Stimulated activated CD8-positive, alpha-beta memory T cell treated with anti-CD3 and anti-CD28 coated beads, Interleukin-2, amount 100 ng/mL, for 1 hour (primary cell): ENCODE measurements at places on chromosomes 2 and 18.

GRCh38 chr2:133667085-133667484 lies 98.8 kb upstream of the NCKAP5 start:
- DNase-seq = no peak

- no peak for DNase-seq
These were observed 388.4 kb downstream of the IRS1 start for GRCh38 chr2:226411205-226411604.

DNA sequence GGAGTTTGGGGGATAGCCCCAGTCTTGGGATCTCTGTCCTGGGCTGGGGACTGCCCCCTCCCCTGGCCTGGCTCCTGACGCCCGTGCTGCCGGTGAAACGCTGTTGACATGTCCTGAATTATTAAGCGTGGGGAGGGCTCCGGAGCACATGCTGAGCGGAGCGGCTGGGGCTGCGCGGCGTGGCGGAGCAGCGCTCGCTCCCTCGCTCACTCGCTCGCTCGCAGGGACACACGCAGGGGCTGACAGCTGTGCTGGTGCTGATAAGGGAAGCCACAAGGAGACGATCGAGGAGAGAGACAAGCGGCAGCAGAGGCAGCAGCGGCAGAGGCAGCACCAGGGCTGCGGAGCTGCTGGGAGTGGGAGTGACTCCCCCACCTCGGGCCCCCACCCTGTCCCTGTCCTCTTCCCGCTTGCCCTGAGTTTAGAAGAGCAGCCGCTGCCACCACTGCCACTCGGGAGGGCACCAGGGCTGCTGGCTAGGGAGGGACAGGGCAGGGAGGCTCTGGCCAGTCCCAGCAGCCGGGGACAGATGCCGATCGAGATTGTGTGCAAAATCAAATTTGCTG lies at the start of gene ASIC4:
TSS of gene ASIC4 (plus strand) at position 287 of the 566 bp plus-strand sequence. CDS start at position 530, 243 bp downstream.
- DNase-seq = no peak

- DNase-seq = no peak
These were observed 422.3 kb downstream of the ZEB2 start for GRCh38 chr2:144097440-144098225.

GRCh38 chr18:75723521-75724340 lies 296.2 kb upstream of the SMIM21 start:
- DNase-seq = no peak

DNA sequence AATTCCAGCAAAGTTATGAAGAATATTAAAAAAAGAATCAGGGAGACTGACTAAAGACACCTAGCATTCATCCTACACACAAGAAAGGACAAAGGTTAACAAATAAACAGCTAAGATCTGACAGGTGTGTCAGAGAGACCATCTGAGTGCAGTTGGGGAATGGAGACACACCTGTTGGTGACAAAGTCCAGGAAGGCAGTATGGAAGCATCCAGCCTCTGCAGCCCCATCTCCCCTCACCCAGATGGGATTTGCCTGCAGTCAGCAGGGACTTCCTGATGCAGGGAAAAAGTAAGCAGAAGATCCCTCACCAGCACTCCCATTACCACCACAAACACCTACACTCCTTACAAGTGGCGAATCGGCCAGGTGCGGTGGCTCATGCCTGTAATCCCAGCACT lies 37.9 kb downstream of the USP34 start:
- no peak for DNase-seq

GRCh38 chr2:6835467-6835866 lies 30.2 kb downstream of the CMPK2 start:
- DNase-seq = no peak

GRCh38 chr2:227939271-227940027 lies 68.0 kb downstream of the DAW1 start:
- DNase-seq = no peak

- no peak for DNase-seq
These were observed 559.9 kb downstream of the TSN start for GRCh38 chr2:122315306-122315705.

GRCh38 chr2:122875091-122875865 lies 1119.8 kb downstream of the TSN start:
- DNase-seq = no peak

- no peak for DNase-seq
These were observed 492.7 kb upstream of the DDX18 start for GRCh38 chr2:117321816-117322215.

GRCh38 chr18:54161267-54161666 lies 63.2 kb downstream of the MBD2 start:
- no peak for DNase-seq

DNA sequence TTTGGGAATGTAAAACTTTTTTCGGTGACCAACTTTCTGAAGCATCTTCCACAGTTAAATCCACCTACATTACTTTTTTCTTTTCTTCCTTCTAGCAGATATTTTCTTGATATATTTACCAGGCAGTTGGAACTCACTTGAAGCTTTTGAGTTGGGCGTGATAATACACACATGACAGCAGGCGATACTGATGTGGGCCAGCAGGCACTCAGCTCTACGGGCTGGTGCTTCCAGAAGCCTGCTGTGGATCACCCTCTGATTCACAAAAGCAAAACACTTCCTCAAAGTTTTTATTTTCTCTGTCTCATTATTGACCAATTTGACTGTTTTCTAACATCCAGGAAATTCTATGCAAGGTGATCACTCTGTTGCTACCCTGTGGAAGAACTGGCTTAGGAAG lies 22.9 kb downstream of the GRHL1 start:
- DNase-seq = no peak

DNA sequence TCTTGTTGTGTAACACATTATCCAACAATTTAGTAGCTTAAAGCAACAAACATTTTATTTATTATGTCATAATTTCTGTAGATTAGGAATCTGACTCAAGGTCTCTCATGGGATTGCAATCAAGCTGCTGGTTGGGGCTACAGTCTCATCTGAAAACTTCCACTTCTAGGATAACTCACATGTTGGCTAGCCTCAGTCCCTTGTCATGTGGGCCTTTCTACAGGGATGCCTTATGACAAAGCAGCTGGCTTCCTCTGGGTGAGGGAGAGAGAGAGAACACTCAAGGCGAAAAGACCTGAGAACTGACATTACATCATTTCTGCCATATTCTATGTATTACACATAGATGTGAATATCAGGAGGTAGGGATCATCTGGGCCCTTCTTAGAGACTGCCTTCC lies 317.9 kb upstream of the VRK2 start:
- DNase-seq = no peak

GRCh38 chr2:224523626-224524577 lies 61.3 kb downstream of the CUL3 start:
- DNase-seq = no peak

DNA sequence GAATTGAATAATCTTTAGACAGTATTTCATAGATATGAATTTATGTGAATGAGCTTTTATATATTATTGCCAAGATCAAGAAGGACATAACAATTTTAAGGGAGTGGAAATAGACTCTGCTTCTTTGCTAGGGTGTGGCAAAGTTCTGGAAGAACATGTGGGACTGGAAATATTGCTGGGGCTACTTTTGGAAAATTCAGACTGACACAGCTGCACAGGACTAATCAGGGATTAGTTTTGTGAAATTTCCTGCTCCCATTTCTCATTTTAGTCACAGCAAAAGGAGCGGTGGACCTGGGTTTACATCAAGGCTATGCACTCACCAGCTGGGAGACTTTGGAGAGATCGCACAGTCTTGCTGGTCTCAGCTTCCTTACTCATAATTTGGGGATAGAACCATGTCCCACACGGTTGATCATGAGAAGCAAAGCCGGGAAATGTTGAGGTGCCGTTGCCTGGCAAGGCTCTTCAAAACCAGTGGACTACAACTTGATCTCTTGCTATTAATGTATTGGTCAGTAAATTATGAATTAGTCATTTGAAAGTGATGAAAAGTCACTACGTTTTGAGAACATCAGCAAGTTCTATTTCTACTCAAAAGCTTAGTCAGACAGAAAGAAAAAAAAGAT lies 42.4 kb downstream of the IL1RL2 start:
- no peak for DNase-seq

DNA sequence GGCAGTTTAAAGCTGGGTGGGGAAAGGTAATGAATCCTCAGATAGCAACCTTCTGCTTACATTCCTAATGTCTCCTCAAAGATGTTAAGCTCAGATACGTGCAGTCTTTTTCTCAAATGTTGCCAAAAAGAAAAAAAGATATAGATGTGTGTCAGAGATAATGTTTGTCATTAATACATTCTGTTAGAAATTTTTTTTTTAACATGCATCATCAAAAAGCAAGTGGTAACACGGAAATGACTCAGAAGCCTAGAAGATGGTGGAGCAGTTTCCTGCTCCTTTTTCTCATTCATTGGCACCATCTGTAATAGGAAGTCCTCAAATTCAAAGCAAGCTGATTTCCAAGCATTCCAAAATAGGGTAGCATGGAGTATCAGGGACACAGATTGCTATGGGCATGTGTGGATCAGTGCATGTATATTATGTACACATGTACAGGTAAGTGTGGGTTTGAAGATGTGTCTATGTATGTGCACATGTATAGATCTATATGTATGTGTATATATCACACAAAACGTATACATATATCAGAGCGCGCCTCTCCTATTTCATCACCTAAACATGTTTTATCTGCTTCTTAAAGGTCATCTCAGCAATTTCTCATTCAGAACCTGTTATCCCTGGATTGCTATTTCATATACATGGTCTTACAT lies 79.9 kb upstream of the ITGB6 start:
- DNase-seq = no peak

DNA sequence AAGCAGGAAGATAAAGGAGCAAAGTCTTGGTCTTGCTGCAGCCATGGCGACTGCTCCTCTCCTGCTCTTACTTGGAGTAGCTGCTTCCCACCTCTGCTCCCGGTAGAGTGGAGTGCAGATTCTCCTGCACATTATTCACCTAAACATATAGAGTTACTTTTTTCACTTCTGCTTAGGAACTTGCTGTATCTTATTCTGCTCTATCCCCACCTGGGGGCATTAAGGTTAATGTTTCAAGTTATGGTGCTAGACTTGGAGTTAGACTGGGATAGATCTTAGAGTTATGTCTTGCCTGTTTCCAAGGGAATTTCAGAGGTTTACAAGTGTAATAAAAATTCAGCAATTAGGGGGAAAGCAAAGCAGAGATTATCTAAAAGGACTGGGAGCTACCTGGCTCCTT lies 144.2 kb downstream of the SETBP1 start:
- DNase-seq = no peak
